T-helper 1 cell (primary cell): ENCODE measurements at places on chromosomes 11 and 22.

DNA sequence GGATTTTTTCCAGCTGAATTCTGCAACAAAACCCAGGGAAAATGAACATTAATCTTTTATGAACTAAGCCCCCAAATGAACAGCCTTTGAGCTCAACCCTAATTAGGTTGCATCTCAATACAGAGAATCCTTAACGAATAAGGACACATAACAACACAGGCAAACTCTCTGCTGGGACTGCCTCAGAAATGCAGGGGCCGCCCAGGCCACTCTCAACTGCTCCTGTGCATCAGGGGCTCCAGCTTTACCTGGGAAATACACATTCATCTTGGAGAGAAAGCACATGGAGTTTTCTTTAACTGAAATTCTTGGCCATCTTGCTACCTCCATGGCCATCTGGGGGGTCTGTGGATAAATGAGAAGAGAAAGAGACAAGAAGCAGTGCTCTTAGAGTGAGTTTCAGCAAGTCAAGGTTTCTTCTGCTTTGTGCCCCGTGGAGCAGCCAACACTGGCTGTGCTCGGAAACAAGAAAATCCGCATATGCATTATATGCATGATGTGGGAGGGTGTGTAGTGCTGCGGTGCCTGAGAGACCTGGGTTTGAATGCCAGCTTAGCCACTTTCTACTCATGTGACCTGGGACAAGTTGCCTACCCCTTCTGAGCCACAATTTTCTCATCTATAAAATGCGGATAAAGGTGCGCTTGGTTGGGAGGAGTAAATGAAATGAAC is 81.9 kb upstream of the RCN1 start:
- no peak for DNase-seq

- DNase-seq = peak; percentile 82
Observed at GRCh38 chr11:75241036-75241905, 697 bp downstream of the TPBGL start.

DNA sequence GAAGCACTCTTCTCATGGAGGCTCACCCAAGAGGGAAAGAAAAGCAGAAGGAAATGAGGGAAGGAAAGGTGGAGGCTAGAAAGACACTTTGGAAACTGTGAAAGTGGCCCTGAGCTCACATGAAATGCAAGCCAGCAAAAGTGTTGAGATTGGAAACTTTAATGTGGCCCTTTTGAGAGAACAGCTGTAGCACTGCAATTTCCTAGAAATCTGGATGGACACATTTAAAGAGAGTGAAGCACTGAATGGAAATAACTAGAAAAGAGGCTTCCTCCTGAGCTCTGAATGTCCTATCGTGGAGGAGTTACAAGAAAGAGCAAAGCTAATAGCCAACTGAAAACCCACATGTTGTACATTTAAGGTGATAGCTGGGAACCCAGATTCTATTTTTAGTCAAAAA is 56.0 kb downstream of the LIF start:
- DNase-seq = no peak

- DNase-seq = no peak
Observed at GRCh38 chr11:2547806-2548205, 103.0 kb downstream of the KCNQ1 start.

DNA sequence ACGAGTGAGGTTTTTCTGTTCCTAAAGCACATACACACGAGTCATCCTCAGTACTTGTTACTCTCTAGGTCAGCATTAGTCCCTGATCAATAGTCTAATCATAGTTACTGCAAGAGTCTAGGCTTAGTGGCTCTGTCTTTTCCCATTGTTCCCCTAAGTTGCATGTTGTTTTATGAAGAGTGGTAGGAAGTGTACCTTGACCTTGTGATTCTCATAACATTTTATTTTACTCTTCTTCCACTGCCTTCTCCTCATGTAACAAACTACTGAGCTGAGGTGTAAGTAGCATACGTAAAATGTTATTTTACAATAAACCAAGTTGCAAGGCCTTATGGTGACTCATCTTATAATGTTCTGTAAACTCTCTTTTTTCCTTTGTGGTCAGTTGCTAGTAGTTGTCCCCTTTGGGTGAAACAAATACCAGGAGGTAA is 15.0 kb downstream of the METTL15 start:
- DNase-seq = no peak

- no peak for DNase-seq
Observed at GRCh38 chr11:129739339-129739738, 76.3 kb upstream of the TMEM45B start.

DNA sequence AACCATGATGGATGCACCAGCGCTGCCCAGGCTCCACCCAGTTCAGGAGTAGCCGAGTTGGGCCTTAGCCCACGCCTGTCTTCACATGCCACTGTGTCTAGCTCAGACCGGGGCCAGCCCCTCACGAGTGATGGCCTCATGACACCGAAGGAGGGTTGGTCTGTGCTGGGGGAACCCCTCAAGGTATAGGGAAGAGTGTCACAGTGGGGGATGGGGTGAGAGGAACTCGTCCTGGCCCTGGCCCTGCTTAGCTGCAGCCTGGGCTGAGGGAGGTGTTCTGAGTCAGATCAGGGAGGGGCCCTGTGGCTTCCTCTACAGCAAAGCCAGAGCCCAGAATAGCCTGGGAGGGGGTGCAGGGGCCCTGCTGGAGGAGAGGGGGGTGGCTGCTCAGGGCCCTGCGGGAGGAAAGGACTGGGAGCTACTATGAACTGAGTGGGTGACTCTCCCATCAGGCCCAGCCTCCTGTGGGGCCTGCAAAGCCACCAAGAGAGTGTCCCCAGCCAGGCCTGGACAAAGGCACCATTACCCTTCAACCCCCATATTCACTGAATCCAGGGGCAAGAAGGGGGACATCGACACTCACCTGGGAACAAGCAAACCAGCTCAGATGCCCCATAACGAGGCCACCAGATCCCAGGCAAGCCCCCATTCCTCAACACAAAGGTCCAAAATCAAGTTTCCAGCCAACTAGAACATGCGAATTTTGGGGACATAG is 41.2 kb downstream of the IGLL5 start:
- no peak for DNase-seq
